ENCODE measurements at places on chromosomes 2 and 18.

DNA sequence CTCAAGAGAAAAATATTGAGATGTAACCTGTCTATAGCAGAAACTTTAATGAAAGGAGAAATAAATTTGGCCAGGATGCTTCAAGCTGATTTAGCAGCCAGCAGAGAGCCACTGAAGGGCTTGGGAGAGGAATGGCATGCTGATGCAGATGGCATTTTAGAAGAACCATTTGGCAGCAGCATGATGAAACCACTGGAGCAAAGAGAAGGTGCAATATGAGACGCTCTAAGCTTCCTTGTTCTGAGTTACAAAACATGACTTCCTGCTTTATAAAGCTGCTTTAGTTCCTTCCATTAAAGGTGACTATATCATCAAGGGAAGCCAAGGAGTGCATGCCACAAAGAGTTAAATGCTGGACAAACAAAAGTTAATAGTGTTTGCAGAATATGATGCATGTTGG is 189.7 kb downstream of the PID1 start:
- DNase-seq = no peak

DNA sequence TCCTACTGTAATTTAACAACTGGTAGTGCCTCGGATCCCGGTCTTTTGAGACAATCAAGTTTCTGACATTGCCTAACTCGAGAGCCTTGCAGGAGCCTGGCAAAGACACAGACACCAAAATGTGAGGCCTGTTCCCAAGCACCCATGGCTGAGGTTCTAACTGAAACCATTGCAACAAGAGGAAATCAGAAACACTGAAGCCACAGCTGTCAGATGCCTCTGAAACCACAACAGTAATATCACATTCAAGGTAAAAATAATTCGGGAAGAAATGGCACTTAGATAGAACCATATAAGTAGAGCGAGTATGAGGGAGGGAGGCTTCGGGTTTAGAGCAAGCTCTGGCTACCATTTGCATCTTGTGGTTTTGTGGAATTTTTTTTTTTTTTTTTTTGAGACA is 285.9 kb downstream of the FBXO15 start:
- no peak for DNase-seq

DNA sequence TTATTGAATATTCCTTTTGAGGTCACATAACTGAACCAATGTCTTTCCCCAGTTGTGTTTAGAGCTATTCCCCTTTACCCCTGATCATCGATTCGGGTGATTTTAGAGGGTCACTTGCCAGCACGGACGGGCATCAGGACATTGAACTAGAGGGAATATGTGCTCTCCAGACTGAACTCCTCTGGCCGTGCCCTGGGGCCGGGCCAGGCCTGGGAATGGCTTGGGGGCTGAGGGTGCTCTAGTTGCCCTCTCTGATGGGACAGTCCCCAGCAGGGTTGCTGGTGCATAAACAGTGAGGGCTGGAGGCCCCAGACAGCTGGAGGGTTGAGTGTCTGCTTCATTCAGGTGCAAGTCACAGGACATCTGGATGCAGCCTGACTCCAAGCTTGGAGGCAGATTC is 90.7 kb downstream of the SMIM21 start:
- DNase-seq = no peak

DNA sequence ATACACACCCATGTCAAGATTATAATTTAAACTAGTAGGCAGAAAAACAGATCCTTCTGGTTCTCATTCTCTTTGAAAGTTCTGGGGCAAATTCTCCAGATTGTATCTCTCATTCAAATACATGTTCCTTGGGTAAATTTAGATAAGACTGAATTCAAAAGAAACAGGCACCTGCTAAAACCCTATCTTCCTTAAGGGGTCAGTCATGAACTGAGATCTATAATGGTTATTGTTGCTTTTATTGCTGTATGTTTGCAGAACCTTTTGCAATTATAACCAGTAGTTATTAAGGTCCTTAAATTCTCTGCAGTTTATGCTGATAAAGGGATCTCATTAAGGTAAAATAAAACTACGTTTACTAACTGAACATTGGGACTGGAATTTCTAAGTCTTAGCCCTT is 83.5 kb downstream of the MYO5B start:
- DNase-seq = no peak

DNA sequence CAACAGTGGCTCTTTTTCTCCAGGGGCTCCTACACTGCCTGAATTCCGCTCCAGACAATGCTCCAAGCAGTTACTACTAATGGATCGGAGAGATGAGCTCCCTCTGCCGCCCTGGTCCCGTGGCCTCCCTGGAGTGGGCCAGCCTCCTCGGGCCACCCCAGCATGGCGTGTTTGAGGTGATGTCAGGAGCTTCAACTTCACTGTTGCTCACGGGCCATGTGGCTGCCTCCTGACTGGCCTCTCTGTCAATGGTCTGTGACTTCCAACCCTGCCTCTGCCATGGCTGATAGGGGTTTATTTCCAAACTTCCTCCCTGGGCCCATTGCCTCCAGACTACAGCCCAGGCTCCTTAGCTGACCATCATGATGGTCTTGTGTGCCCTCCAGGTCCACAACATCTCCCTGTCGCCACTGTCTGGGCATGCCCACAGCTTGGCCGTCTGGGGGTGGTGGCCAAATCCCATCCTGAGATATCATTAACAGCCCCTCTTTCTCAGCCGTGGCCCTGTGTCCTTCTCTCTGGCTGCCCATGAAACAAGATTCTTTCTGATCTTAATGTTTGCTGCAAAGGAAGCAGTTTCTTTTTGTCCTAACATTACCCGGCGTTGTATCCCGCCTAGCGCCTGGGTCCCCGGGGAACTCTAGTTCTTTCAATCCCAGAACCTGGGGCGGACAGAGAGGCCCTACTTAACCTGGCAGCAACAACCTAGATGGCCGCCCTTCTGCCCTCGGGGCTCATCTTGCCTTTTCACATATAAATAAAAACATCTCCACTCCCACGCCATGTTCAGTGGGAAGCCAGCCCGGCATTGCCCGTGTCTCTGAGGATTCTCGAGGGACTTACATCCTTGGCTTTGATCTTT is 38.1 kb downstream of the ATOH8 start:
- DNase-seq = no peak

All from stimulated activated naive CD4-positive, alpha-beta T cell treated with Interleukin-2 at 50 U/mL for 16 hours (primary cell).